ENCODE measurements at places on chromosomes 2 and 18. TPM values are rescaled to one million over a fixed set of nuclear protein-coding genes. Genes with fewer than 3 reads are reported as not detected.

Gene MRO
- total RNA-seq, result 1.6 TPM

Gene SERPINB10
- total RNA-seq, result 0.46 TPM

Gene LYG2
- not detected for total RNA-seq

Gene IL36G
- not detected for total RNA-seq

Gene ROCK2
- total RNA-seq, result 60.9 TPM

Gene GKN2
- not detected for total RNA-seq

Gene CCDC148
- total RNA-seq, result 26.3 TPM

Gene SH3RF3
- 6.5 TPM for total RNA-seq

Gene SAG
- total RNA-seq, result 1.4 TPM

Gene OTOS
- not detected for total RNA-seq

Measured in diencephalon (tissue), 1 donor.